T follicular helper cell (primary cell): ENCODE measurements at places on chromosomes 7 and 10.

- no peak for DNase-seq
These were observed 10.7 kb upstream of the CAPZA2 start for GRCh38 chr7:116851671-116852070.

- DNase-seq: no peak
These were observed 480.5 kb downstream of the PHTF2 start for GRCh38 chr7:78279032-78279431.

- DNase-seq: no peak
These were observed 475.5 kb downstream of the NXPH1 start for GRCh38 chr7:8908889-8909288.

DNA sequence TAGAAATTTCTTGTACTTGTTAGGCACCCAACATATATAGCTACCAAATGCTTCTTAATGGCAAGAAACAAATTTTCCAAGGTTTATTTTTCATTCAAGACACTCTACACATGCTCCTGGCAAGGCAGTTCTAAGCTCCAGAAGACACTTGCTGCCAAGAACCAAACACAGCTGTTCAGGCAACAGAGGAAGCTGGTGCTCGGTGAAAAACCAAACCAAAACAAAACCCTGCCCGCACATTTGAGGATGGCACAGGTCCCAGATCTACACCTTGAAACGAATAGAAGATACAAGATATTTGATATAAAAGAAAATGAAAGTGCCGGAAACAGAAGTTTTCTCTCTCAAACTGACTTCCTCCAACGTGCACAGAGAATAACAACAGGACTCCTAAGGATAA lies 4.9 kb upstream of the DNTT start:
- DNase-seq: no peak

DNA sequence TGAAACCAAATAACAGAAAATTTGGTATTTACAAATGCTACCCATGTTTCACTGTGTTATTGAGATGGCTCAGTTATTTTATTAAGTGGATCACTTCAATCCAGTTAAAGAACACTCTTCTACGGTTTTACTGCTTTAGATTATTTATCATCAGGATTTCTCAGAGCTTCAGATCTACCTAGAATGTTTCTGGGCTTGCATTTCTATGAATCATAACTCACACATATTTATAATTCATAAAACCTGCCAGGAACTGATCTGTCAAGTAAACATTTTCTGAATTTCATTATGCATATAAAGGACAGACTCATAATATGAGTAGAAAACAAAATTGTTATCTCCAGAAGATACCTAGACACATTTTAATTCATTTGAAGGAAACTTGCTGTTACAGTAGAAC lies 1172.3 kb upstream of the LRRTM3 start:
- no peak for DNase-seq

DNA sequence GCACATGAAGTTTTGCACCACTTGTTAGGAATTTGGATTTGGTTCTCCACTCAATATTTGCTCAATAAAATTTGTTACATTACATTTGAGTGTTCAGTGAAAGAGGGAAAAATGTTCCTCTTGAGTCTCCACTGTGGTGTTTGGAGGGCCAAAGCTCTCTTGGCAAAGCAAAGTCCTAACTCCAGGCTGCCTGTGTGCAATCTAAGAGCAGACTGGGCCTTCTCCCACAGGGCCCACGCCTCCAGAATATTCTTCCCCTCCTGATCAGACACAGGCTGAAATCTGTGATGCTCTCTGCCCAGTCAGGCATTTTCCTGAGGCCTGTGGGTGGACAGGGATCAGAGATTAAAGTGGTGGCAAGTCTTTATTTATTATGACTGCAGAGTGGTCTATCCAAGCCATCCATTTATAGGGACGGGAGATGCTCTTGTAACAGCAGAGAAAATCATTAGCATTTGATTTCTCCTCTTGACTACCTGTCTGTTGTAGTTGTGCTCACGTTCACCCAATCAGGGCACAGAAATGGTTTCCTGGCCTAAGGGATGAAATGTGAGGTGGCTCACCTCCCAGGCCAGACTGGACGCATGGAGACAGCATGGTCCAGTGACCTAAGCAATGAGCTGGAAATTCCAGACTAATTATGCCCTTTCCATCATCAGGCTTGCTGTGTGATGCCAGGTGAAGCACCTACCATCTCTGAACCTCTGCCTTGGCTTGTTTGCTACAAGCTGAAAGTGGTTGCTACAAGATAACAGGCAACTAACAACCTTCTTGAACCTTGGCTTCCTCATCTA lies 147.1 kb upstream of the NRBF2 start:
- DNase-seq: no peak

- no peak for DNase-seq
These were observed 98.6 kb upstream of the LYZL2 start for GRCh38 chr10:30728127-30728526.
